ENCODE measurements at places on chromosomes 1 and 21.
A peak's percentile ranks its signal among the peaks of the same experiment; 100 is the strongest.

GRCh38 chr1:112692681-112693080 is 14.2 kb downstream of the RHOC start:
- H3K4me1 ChIP-seq, result no peaks in the 10 kb centered on the region
- no peaks in the 10 kb centered on the region for H3K27me3 ChIP-seq
- no peak overlapping the region for H3K4me3 ChIP-seq
- H3K36me3 ChIP-seq, result peaks cover 41% of the 10 kb centered on the region
- no peak overlapping the region for H3K27ac ChIP-seq

DNA sequence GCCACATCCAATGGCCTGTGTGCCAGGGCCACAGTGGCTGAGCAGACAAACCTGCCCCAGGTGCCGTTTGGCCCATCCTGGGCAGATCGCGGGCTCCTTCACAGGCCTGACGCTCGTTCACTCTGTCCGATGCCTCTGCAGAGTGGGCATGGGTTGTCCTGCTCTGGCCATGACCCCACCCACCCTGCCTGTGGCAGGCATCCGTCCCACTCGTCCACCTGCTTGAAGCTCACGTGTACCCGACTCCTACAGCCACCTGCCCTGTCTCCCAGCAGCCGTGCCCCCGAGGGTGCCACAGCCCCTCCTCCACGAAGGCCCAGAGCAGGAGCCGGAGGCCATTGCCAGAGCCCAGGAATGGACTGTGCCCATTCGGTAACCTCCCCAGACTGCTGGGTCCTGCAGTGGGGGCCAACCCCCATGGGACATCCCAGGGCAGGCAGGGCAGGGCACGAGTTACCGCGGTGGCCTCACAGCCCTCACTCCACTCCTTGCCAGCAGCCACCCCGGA is 41.9 kb downstream of the TRIM11 start:
- H3K36me3 ChIP-seq, result no peaks in the 10 kb centered on the region
- H3K27me3 ChIP-seq, result no peaks in the 10 kb centered on the region
- no peak overlapping the region for H3K4me3 ChIP-seq
- H3K4me1 ChIP-seq, result peaks cover 7% of the 10 kb centered on the region
- DNase-seq, result no peak
- H3K27ac ChIP-seq, result no peak overlapping the region

DNA sequence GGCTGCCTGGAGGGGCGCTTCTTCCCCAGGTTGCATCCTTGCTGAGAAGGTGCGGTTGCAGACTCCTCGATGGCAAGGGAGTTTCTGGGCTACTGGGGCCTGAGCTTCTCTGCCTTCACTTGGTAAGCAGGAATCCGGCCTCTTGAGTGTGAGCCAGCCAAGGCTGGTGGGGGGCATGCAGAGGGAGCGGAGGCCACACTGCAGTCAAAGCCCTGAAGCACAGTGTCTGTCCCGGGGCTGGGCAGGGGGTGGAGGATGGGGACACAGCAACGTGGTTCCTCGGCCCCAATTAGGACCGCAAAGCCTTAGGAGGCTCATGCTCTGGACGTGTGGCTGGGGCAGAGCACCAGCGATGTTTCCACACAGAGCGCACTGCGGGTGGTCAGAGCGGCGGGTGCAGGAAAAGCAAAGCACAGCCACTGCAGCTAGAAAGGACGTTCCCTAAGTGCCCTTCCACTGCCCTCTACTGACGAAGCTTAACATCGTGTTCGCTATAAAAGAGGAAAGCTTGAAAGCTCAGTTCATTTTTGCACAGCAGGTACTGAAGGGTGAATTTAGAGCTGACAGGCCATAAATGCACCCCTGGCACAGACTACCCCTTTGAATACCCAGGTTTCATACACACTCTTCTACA is 60.7 kb upstream of the COG2 start:
- DNase-seq, result no peak
- H3K27me3 ChIP-seq, result peaks cover 38% of the 10 kb centered on the region
- H3K4me3 ChIP-seq, result no peak overlapping the region
- H3K36me3 ChIP-seq, result no peaks in the 10 kb centered on the region
- H3K27ac ChIP-seq, result no peak overlapping the region

DNA sequence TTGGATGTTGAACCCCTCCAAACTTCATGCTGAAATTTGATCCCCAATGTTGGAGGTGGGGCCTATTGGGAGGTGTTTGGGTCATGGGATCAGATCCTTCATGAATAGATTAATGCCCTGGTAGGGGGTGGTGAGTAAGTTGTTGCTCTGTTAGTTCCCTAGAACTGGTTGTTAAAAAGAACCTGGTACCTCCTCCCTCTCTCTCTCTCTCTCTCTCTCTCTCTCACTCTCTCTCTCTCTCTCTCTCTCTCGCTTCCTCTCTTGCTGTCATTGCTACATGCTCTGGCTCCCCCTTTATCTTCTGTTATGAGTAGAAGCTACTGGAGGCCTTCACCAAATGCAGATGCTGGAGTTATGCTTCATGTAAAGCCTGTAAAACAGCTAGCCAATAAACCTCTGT is 498.2 kb upstream of the NR5A2 start:
- H3K4me3 ChIP-seq, result no peak overlapping the region
- no peak overlapping the region for H3K27ac ChIP-seq
- DNase-seq, result no peak

GRCh38 chr1:151832318-151832980 is 847 bp upstream of the RORC start:
- no peak for DNase-seq
- peaks cover 39% of the 10 kb centered on the region for H3K27me3 ChIP-seq

GRCh38 chr1:244231572-244232315 is 180.7 kb downstream of the ZBTB18 start:
- no peak overlapping the region for H3K27ac ChIP-seq
- H3K27me3 ChIP-seq, result peaks cover 4% of the 10 kb centered on the region
- DNase-seq, result no peak
- no peaks in the 10 kb centered on the region for H3K36me3 ChIP-seq

GRCh38 chr1:36161641-36162531 is 5.9 kb downstream of the MAP7D1 start:
- peaks cover 11% of the 10 kb centered on the region for H3K36me3 ChIP-seq
- H3K4me3 ChIP-seq, result peak overlapping the region; percentile 74

- no peaks in the 10 kb centered on the region for H3K4me1 ChIP-seq
- DNase-seq, result no peak
- no peaks in the 10 kb centered on the region for H3K36me3 ChIP-seq
- H3K27ac ChIP-seq, result no peak overlapping the region
- no peak overlapping the region for H3K4me3 ChIP-seq
Observed at GRCh38 chr1:208974717-208975116, 608.8 kb upstream of the CAMK1G start.

GRCh38 chr21:27954543-27955165 is 987.8 kb upstream of the ADAMTS5 start:
- no peaks in the 10 kb centered on the region for H3K27me3 ChIP-seq
- no peaks in the 10 kb centered on the region for H3K36me3 ChIP-seq
- peak overlapping the region; percentile 71 for H3K27ac ChIP-seq
- H3K4me3 ChIP-seq, result no peak overlapping the region

Measured in osteocyte (in vitro differentiated cells).